ENCODE measurements at places on chromosomes 4 and X. TPM values are rescaled to one million over a fixed set of nuclear protein-coding genes. Genes with fewer than 3 reads are reported as not detected.
A peak's percentile ranks its signal among the peaks of the same experiment; 100 is the strongest.

- peak; percentile 6 for DNase-seq
Observed at GRCh38 chr4:180832073-180832472, 1411.1 kb upstream of the TENM3 start.

The DRD5 gene
- total RNA-seq: not detected

The TMEM129 gene
- total RNA-seq: 39.0 TPM

DNA sequence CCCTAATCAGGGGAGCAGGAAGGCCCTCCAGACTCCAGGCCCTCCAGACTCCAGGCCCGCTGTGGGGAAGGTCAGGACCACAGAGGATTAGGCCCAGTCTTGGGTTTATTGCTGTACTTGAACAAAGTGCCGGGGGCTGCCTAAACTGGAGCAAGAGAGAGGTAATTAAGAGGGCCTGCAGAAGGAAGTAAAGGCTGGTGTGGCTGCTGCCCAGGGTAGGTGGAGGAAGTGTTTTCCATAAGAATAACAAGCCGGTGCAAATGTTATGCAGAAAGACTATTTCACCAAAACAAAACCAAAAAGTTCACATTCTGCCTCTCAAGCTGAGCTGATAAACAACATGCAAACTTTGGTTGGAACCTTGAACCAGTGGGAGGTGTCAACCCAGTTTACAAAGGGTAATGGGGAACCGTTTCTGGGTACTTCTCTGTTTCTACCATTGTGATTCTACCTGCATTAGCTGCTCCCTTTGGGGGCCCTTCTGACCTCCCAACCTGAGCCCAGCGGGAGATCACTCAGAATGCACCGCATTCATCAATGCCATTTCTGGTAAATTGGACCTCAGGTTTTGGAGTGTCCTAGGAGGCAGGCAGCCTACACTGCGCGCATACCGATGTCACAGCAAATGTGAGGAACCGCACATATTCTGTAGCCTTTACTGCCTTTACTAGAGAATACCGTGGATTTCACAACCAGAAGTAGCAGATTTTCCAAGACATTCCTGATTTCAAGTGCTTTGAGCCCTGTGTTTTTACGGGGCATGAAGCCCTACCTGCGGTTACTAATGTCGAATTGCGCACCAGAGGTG is 59.7 kb upstream of the BCOR start:
- DNase-seq: no peak

DNA sequence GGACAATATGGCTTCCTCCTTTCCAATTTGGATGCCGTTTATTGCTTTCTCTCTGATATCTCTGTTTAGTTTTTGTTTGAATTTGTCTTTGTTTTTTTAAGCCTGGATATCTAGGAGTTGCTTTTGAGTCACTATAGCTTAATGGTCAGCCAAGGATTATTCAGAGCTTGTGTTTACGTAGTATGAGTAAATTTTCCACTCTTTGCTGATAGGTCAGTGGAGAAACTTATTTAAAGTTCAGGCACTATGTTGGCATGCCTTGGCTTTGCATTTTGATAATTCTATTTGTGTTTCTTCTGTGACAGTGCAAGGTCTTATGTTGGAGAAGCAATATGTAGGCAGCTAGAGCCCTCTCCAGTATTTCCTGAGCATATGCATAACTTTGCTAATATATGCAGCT is 315.2 kb downstream of the GRID2 start:
- no peak for DNase-seq

- no peak for DNase-seq
Observed at GRCh38 chr4:189374176-189374575, 566.5 kb upstream of the FRG1 start.

DNA sequence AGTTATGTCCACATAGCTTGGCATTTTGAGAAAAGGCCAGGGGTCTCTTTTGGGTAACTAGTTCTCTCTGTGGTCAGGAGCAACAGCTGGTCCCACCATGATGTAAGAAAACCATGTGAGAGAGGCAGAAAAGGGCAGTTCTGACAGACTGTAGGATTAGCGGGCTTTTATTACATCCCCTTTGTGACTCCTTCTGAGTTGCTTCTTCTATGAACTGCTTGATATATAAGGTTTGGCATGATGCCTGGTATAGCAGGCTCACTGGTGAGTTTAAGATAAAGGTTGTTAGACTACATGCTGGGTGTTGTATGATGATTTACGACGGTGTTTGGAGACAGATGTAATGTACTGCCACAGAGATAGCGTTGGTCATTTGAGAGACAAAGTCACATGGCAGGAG is 2308.1 kb upstream of the AGA start:
- no peak for DNase-seq

GRCh38 chrX:1398431-1399340 is 6.8 kb upstream of the SLC25A6 start:
- no peak for DNase-seq

DNA sequence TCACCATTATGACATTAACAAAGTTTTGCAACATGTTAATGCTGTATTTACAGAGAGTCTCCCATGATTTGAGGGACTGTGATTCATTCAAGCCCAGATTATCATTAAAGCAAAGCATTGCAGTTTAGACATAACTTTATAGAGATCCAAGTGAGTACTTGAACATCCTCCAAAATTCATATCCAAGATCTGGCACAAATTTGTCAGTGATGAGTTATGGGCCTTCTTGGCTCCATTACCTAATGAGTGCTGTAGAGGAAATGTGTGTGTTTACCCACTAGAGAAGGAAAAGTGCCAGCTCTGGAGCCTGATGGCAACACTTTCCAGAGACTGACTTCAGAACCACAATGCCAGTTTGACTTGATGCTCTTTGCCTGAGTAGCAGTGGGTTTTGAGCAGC is 432.3 kb downstream of the GALNTL6 start:
- DNase-seq: no peak

DNA sequence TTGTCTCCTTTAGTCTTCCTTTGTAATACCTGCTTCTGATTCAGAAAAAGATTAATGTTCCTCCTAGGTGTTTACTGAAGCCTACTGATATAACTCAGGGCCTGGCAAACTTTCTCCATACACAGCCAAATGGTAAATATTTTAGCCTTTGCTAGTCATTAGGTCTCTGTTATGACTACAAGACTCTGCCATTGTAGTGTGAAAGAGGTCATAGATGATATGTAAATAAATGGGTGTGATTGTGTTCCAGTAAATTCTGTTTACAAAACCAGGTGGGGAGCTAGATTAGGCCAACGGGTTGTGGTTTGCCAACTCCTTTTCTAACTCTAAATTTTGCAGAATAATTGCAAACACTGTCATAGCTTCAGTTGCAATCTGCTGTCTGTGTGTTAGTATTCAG is 568.1 kb upstream of the GNPDA2 start:
- DNase-seq: no peak

- no peak for DNase-seq
Observed at GRCh38 chrX:130560544-130560943, 158.8 kb downstream of the RBMX2 start.

DNA sequence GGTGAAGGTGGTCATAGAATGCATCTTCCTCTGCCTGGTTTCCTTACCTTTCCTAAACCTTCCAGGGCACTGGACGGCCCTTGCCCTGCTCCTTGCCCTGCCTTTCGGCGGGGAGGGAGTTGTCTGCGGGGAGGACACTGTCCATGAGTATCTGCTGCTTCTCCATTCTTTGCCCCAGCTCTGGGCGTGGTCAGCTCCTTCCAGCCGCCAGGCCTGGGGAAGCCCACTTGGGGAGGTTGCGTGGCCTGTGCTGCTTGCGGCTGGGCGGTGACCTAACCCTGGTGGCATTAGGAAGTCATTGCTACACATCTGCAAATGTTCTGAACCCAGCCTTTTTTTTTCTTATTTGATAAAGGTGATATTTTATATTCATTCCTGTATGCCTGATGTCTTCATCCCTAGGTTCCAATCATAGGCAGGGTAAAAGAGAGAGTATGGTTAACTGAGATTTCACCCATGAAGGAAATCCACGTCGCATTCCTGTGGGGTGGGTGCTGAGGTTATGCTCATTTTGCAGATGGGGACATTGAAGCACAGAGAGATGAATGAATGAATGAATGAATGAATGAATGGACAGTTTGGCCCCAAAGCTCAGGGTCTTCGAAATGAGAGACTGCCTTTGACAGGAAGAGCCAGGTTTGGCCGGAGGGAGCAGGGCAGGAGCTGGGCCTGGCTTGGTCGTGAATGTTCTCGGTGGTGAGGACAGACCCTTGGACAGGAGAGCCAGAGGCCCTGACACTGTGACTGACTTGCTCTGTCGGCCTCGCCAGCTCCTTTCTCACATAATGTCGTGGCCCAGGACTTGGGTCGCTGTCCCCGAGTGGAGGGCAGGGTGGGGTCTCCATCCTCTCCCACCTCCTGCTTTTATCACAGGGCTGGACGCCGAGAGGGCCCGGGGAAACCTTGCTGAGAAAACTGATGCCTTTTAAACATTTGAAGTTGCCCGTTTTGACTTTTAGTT is 57.8 kb upstream of the GPR78 start:
- no peak for DNase-seq

GRCh38 chrX:111914398-111915090 is 38.6 kb downstream of the TRPC5OS start:
- DNase-seq: no peak

- no peak for DNase-seq
Observed at GRCh38 chr4:55854129-55854528, 681 bp downstream of the EXOC1 start.

The TMEM47 gene
- total RNA-seq: 2.2 TPM

- no peak for DNase-seq
Observed at GRCh38 chr4:68630371-68630770, 40.1 kb downstream of the UGT2B15 start.

The UTP3 gene
- 28.2 TPM for total RNA-seq

GRCh38 chr4:17875402-17876070 is 64.8 kb downstream of the NCAPG start:
- no peak for DNase-seq

The PRKX gene
- 23.3 TPM for total RNA-seq

GRCh38 chr4:2800691-2801596 is 8.1 kb downstream of the SH3BP2 start:
- DNase-seq: no peak

DNA sequence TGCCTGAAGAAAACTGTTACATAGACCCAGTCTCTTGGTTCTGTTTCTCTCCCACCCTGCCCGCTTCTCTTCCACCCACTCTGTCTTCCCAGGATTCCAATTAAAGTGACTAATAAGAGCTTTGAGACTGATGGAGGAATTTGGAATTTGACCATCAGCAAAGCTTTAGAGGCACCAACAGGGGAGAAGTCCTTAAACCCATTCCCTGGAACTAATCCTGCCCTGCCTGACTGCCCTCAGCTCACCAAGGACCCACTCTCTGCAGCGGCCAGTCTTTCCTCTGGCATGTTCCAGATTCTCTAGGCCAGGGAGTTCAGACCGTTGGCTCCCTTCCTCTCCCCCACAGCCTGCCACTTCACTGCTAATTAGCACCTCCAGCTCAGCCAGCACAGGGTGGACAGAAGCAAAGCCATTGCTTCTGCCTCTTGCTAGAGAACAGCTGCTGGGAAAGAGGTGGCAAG is 23.9 kb downstream of the SCD5 start:
- no peak for DNase-seq

DNA sequence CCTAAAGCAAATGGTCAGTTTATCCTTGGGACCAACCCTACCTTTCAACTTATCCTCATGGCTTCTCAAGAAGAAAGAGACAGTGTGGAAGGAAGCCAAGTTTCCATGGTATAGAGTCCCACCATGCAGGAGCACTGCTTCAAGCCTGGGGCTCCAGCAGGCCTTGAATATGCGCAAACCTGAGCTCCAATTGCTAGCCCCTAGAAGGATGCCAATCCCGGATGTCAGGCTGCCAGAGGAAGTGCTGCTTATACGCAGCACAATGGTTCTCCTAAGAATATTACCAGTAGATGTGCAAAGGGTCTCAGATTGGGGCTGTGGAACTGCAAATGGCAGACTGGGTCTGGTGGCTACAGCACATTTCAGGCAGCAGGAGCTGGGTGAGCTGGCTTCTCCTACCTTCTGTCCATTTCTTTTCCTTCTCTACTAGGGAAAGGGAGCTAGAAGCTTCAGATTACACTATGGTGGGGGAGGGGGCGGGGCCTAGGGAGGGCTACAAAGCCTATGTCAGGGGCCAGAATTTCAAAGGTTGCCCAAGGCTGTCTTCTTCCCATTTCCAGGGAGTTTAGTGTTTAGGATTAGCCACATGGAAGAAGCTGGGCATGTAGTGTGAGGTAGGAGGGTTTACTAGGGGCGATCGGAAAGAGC is 40.7 kb upstream of the CITED1 start:
- DNase-seq: no peak

GRCh38 chrX:130167040-130167439 is 1.4 kb upstream of the AIFM1 start:
- no peak for DNase-seq

DNA sequence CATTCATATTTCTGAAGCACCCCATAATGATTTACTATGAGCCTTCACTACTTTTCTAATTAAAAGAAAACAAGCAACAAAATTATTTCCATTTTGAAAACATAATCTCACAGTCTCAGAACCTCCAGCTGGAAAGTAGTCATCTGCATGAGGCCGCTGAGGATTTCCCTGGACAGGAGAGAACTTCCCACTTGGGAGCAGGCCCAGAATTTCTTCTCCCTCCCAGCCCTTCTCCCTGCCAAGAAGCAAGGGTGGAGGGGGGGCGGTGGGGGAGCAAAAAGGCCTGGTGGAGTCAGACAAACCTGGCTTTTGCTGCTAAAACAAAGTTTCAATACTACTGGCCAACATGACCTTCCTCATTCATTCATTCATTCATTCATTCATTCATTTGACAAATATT is 167.3 kb downstream of the PJA1 start:
- DNase-seq: no peak

GRCh38 chrX:136183917-136184316 is 36.6 kb downstream of the FHL1 start:
- DNase-seq: no peak
